ENCODE measurements at places on chromosomes 6 and 20.

DNA sequence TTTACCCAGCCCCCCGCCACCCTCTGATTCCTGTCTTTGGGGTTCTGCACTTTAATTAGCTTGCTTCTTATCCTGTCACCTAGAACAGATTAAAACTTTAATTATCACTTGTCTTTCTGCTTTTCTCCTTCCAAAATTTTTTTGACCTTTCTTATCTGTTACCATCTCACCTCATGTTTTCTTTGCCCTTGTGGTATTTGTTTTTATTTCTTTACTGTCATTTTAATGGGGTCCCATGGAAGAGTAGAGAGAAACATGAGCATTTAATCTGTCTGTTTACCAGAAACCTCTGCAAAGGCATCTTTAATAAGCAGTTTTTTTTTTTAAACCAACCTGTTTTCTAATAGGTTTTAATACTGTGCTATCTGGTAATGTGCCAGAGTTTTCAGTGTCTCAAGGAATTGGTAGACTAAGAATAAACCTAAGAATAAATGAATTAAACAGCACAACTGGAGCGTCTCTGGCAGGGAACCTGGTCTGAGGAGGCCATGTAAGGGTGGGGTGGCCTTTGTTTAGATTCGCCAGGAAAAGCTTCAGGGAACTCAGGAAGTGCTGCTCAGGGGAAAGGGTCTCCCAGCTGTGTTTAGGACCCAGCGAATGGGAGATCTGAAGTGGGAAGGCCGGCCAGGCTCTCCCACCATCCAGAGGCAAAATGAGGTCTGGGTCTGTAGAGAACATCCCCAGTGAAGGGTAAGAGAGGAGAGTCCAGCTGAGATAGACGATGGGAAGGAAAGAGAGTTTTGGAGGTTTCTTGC is 69.8 kb downstream of the ARID1B start:
- DNase-seq: no peak

DNA sequence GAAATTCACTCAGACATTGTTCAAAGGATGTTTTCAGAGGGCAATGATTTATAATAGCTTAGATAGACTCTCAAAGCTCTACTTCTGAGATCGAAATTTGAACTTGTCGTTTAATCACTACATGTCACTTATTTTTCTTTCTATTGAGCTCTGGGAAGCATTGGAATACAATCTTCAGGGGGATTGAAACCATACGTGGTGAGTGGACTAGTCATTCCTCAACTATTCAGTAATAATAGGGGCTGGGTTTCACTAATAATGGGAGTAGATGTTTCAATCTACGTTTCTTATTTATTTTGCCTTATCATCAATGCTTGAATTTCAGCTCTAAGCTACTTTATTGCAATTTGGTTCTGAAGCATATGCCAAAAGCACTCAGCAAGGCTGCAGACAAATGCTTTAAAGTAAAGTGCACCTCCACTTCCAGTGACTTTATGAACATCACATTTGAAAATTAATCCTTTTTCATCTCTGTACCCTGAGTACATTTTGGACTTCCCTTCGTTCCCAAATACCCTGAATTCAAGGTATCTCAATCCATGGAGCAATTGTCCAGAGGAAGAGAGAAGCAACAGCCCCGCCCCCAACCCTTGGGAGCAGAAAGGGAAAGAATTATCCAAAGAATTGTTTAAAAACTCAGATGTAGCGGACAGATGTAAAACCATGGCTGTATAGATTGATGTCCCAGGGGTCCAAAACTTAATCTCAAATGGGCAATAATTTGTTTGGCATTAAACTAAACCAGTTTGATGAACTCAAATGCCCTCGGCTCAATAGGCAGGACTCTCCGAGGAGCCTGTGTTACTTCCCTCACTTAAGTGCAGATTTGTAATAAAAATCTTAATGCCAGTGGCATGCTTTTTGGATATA is 68.1 kb downstream of the HFE start:
- no peak for DNase-seq

- no peak for DNase-seq
These were observed 86.5 kb upstream of the RREB1 start for GRCh38 chr6:7021301-7021700.

DNA sequence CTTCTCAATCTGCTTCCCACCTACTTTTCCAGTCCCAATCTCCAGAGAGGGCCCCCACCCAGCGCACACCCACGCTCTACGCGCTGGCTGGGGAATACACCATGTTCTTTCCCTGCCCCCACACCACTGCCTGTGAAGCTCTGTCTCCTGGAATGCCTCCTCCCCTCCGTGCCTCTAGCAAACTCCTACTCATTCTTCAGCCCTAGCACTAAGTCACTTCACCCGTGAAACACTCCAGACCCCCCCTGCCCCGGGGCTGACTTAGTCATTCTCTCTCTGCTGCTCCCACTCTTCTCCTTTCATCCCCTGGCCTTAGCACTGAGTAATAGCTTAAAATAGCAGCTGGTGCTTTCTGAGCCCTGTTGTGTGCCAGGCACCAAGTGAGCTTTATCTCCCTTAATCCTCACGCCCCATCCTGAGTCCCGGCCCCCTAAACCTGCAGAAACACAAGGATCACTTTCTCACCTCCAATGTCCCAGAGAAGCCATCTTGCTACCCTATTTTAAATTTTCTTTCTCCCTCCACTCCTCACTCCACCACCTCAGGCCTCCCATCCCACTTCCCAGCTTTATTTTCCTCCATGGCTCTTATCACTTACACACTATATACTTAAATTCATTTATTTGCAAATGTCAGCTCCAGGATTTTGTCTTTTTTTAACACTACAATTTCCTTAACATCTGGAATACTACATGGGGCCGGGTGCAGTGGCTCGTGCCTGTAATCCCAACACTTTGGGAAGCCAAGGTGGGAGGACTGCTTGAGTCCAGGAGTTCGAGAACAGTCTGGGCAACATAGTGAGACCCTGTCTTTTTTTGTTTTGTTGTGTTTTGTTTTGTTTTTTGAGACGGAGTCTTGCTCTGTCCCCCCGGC is 6.3 kb upstream of the PARD6B start:
- DNase-seq: peak; percentile 53

DNA sequence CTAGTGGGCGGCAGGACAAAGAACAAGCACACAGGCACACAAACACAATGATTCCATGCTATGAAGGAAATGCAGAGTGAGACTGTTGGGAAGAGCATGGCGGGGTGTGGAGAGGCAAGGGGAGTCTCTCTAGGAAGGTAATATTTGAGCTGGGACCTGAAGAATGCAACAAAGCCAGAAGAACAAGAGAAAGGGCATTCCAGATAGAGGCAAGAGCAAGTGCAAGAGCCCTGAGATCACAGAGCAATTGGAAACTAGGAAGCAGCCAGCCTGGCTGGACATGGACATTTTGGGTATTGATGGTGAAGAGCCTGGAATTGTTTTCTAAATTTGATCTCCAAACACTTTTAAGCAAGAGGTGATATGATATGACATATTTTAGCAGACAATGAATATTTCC is 15.4 kb downstream of the SRXN1 start:
- DNase-seq: no peak

DNA sequence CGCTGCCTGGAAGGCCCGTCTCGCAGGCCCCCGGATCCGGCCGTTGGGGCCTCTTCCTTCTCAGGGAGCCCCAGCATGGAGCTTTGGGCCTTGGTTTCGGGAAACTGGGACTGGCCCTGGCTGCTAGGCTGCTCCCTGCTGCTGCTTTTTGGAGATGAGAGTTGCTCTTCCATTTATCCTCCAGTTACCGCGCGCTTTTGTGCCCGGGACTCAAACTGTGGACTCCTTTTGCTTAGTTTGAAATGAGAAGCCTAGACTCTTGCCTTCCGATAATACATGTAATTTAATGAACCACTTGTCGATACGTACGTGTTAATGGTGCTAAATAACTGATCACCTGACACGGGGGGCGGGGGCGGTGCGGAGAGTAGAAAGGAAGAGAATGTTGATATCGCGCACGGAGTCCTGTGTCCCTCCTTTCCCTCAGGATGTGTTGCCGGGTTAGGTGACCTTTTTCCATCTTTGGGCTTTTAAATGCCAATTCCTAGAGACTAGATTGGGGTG is 968 bp downstream of the PHF3 start:
- no peak for DNase-seq

DNA sequence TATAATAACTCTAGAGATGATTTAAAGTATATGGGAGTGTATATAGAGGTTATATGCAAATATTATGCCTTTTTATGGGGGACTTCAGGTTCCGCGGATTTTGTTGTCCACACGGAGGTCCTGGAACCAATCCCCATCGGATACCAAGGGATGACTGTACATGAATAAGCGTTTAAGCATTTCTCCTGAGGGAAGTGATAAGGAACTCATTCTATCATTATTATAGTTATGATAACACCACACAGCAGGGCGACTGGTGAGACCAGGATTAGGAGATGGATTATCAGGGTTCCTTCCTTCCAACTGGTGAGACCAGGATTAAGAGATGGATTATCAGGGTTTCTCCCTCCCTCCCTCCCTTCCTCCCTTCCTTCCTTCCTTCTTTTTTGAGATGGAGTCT is 6.6 kb downstream of the ECI2 start:
- no peak for DNase-seq

DNA sequence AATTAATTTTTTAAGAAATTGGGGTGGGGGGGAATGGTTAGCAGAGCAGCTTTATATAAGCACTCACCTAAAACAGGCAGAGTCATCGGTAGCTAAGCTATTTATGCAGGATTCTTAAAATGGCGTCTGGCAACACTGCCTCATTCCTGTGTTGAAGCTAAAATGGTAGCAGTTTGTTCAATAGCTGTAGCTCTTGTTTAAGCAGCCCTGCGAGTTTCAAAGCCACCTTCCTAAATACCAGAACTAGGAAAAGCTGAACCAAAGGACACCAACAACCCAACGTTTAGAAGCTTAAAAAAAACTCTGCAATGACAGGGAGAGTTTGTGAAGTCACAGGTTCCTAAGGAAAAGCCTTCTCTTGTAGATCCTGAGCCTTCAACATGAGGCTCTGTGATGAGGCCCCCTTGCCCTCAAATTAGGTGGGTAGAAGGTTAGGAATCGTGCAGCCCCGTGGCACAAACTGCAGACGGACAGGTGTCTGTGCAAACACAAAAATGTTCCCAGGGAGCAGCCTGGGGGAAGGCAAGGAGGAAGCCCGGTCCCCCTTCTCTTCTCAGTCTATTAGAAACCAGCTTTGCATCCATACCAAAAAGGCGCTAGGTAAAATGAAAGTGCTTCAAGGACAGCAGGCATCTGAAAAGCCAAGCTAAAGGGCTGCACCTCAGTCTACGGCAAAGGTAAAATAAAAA is 4.7 kb downstream of the ZMYND8 start:
- DNase-seq: no peak

DNA sequence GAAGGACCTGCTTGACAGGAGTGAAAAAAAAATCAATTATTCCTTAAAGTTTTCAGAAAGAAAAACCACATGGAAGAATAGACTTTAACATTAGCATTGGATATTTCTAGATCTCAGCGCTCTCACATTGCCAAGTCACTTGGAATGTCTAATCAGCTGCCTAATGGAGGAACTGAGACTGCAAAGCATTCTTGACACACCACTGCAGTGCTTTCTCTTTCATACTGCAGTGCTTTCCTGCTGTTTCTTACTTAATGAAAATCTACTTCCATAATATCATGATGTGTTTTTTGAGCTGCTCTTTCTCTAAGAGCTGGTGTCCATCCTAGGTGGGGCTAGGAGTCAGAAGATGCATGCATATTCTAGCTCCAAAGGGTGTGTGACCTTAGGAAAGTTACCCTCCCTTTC is 20.4 kb upstream of the MCM3 start:
- DNase-seq: no peak

DNA sequence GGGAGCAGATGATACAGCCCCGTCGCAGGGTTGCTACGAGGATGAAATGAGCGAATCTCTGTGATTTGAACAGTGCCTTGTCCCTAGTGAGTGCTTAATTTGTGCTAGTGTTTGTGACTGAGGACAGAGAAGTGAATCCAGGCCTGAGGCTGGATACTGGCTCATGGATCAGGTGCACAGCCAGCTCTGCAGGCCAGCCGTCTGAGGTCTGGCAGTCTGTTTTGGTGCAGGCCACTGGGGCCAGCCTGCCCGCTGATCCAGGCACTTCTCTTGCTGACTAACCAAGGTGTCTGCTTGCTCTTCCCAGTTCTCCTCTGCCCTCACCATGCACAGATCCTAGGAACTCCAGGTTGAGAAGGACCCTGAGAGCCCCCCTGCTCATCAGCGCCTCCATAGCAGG is 181.0 kb downstream of the LRFN2 start:
- no peak for DNase-seq

DNA sequence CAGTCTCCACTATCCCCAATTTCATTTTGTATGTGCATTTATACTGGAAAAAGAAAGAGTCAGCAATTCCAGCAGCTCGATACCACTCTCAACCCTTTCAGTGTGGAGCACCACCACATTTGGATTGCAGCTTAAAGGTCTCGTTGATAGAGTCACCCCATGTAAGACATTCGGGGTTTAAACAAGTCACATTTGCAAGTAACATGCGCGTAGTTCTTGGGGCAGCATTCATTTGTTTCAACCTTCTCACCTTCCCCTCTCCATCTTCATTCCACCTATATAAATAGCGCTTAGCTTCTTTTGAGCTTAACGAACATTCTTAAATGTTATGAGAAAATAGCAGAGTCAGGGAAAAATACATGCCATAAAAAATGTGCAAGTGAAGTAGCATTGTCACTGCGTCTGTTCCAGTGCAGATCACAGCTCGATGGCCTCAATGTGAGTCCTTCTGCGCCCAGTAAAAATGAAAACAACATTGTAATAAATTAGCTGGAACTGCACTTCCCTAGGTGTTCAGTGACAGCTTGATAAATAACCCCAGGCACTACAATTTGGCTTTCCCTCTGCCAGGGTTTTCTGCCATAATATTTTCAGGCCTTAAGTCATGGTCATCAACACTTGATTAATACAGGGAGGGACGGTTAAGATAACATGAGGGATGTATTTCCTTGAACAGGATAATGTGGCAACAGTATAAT is 737.8 kb upstream of the NRSN1 start:
- no peak for DNase-seq

DNA sequence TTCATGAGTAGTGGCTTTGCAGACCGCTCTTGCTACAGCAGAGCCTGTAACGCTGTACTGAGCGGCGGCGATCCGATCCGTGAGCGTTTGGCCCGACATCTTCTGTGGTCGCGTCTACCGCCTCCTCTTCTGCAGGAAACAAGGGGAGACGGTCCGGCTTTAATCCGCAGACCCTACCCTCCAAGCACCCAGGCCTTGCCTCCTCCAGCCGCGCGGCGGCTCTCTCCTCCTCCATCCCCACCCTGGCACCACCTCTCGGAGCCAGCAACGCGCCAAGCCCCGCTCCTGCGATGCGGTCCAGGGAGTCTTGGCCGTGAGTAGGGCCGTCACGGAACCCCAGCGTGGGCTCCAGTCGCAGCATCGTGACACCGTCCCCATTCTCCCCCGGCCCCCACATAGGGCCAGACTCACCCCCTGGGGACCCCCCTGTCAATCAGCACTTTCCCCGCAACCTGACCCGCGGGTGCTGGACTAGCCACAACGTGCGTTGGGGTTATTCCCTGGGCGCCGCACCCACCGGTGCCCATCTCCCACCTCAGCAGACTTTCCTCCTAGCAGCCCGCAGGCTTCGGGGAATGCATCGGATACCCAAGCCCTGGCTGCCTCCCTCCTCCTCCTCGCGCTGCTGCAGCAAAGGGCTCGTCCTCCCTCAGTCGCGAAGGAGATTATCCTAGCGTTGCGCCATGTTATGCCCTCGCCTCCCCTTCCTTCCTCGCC is 914 bp downstream of the SNAP91 start:
- no peak for DNase-seq

All from D721Med (cell line).